ENCODE measurements at places on chromosomes 2 and 18.

DNA sequence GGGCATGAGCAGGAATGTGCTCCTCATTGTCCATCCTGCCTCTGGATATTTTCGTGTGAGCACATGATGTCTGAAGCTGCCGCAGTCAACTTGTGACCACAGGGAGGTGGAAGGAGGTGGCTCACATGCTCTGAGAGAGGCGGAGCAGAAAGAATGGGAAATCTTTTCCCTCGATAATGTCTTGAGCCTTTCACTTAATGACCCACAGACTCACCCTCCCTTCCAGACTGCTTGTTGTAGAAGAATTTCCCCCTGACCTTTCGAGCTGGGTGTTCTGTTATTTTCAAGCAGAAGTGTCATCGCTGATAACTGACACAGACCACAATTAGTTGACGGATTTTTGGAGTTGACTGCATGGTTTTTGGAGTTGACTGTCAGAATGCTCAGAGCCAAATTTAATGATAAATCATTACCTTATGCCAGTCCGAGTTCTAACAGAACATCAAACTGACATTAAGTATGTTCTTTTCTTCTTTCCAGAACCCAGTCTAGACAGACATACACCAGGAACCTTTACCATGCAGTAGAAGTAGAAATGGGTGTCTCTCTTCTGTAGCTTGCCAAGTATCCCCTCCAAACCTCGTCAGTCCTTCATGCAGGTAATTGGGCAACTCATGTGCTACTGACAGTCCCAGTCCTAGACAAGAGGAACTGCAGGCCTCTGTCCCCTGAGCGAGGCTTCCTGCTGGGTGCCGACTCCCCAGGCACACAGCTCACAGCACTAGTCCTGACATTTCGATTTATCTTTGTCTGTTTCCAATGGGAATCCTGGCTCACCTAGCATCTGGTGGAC, 29.4 kb upstream of the RTTN start:
- DNase-seq: no peak

DNA sequence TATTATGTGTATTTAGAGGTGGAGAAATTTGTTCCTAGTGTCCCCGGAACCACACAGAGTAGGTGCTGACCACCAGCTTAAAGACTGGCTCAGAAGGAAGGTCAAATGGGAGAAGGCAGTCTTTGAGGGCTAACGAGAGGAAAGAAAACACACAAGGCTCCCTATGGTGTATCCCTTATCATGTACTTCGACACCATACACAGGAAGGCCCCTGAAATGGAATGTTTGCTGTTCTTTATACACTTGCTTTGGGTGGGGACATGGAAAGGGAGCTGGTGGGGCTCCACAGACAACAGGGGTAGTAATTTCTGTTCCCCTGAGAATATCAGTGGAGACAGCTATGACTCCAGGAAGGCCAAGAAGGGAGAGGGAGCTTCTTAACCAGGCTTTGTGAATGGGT, 6.0 kb downstream of the EPAS1 start:
- no peak for DNase-seq

GRCh38 chr2:207090389-207090788, 75.4 kb downstream of the KLF7 start:
- no peak for DNase-seq

DNA sequence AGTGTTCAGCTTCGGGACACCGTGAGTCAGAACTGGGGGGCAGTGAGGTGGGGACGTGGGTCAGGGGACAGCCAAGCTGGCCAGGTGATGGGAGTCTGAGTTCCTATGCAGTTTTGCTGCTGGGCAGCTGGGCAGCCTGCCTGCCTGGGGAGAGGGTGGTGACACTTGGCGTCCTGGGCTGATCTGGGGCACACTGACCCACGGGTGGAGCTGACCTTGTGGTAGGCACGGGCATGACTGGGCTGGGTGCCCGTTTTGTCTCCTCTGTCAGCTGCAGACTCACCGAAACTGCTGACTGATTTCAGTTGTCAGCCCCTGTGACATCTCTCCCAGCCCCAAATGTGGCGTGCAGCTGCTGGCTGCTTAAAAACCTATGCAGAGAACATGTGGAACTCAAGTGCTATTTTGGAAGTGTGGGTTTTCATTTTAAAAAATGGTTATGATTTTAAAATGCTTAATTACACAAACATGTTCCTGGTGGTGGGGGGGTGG, 32.6 kb upstream of the E2F6 start:
- DNase-seq: no peak

DNA sequence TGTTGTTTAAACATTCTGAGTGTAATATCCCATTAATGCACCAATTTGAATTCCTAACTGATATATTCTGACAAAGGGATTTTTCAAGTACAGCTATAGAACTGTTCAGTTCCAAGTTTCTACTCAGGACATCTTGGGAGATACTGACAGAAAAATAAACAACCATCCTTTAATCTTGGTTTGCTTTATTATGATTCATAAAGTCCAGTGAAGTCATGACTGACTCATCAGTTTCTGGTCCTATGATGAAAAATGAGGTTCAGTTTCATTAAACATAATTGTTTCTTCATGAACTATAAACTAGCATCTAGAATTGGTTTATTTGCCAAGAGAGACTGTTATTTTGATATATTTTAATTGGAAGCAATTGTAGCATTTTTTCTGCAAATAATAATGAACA, 896.2 kb downstream of the CCDC85A start:
- no peak for DNase-seq

GRCh38 chr2:10030311-10030736, 13.0 kb upstream of the KLF11 start:
- DNase-seq: no peak

DNA sequence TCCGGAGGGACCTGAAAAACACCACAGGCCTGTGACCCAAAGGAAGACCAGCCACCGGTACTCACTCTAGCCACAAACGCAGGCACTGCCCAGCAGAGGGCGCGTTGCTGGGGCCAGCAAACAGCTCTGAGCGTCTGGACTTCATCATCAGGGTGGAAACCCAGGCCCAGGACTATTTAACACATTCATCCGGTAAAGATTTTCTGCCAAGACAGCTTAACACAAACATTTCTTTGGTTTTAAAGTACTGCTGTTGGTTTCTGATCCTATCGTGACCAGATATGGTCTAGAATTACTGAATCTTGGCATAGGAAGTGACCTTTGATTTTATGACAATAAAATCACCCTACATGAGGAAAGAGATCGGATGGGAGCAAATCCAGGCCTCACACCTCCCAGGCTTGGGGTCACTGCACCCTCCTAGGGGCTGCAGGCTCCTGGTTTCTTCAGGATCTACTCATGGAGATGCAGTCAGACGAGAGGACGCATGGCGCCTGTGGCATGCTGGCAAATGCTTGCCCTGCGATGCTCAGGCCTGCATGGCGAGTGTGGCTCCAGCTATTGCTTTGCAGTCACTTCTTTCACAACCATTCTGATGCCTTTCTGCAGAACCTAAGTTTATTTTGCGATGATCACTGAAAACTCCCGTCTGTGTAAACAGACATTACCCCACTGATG, 130.4 kb downstream of the COL4A4 start:
- DNase-seq: no peak

DNA sequence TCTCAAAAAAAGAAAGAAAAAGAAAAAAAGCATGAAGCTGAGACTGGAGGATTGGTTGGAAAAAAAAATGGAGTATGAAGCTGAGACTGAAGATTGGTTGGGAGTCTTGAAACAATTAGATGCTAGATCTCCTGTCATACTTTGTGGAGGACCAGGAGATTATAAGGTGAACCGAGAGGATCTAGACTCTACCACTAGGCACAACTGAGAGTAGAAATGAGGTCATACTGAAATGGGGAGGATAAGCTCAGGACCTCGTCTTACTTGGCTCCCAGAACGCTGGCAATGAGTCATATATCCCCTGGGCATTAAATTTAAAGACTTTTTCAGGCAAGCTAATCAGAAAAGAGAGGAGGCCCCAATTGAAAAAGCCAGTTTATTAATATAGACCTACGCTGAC, 3.3 kb upstream of the ORC2 start:
- DNase-seq: no peak

Measured in stimulated activated CD4-positive, alpha-beta T cell treated with anti-CD3 and anti-CD28 coated beads, Interleukin-4, amount 100 ng/mL, for 4 hours (primary cell).